Motor neuron (in vitro differentiated cells): ENCODE measurements at places on chromosomes 1 and 21.

DNA sequence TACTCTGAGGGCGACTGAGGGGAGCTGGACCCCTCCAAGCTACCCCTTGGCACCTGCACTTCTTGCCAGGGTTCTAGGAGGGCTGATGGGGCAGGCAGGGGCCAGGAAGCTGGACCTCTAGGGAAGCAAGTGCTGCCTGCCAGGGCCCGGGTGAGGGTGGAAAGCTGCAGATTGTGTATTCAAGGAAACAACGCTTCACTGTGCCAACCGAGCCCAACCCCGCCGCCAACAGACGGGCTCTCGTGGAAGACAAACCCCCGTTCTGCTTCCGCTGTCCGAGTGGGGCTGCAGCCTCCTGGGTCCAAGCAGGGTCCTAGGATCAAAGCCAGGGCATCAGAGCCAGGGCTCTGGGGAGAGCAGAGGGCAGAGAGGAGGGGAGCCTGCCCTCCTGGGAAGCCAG lies 3.2 kb downstream of the EFHD2 start:
- no peak for ATAC-seq

DNA sequence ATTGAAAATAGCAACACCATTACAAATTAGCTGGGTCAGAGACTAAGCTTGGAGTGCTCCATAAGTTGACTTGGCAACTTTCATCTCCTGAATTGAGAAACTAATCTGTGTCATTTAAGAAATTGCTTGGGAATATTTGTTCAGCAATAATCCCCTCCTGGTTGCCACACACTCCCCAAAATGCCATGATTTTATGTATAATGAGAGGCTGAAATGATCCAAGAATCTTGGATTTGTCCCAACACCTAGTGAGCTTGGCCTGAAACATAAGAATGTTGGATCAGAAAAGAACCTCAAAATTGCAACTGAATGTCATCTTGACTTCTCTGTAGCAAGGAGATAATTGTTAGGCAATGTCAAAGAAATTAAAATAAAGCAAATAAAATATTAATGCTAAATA lies 805.9 kb upstream of the ADAMTS5 start:
- ATAC-seq = no peak

DNA sequence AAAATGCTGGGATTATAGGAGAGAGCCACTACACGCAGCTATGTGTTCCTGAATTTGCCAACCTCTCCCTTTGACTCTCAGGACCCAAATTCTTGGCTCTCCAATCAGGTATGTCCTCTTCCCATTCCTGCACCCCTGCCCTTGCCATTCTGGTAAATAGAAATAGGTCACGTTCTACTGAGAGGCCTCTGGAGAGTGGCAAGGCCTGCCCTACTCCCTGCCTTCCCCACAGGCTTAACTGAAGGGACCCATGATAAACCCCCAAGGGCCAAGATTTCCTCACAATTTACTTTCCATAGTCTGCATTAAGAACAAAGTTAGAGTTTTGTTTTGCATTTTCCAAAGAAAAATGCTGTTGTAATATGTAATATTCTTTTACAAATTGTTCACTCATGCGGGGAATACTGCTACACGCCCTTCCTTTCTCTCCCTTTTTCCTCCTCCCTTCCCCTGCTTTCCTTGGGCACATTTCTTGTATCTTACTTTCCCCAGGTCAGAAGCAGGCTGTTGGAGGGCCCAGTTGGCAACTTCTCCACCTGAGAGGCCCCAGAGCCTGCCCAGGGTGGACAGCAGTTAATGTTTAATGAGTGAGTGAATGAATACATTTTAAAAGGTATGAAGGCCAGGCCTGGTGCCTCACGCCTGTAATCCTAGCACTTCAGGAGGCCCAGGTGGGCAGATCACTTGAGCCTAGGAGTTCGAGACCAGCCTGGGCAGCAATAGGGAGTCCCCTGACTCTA lies 33.9 kb upstream of the PUM1 start:
- ATAC-seq = no peak

- no peak for ATAC-seq
Measured at GRCh38 chr1:94597701-94598100, 56.1 kb upstream of the F3 start.

GRCh38 chr1:172906778-172907592 lies 143.8 kb downstream of the TNFSF18 start:
- ATAC-seq = no peak

DNA sequence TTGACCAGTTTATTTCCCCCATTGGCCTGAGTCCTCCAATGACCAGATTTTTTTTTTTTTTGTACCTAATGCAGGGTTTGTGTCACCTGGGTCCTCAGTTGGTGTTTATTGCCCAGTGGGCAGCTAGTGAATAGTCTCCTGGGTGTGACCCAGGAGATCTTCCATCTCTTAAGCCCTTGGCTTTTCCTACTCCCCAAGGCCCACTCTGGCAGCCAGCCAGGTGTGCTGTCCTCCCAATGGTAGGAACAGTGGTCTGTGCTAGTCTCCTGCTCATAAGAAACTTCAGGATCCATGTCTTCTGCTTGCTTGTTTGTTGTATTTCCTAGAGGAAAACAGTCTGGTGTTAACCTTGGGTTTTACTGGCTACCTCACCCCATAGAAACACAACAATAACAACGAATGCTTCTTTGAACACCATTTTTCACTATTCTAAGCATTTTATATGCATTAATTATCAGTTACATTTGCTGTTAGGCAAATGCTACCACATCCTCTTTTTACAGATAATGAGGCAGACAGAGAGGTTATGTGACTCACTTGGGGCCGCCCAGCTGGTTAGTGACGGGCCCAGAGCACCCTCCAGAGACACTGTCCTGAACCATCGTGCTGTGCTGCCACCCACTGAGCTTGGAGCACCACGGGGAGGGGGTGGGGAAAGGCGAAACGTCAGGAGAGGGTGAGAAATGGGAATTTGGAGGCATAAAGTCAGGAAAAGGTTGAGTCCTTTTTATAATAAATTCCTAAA lies 107.5 kb downstream of the HIVEP3 start:
- ATAC-seq = no peak

DNA sequence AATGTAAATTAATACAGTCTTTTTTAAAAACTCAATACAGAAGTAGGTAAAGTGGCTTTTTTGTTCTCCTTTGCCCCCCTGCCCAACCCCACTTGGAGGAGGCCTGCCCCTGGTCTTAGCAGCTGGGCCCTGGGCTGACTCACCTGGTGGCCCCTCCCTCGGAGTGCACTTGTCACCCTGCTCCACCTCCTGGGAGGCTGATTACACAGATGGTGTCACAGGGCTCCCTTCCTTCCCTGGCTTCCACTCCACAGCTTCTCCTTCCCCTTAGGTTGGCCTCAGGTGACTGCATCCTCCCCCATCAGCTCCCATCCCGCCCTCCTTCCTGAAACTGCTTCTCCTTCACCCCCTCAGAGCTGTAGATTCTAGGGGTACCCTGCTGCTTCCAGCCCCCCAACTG lies 11.7 kb upstream of the CAPN9 start:
- ATAC-seq = peak; percentile 49

DNA sequence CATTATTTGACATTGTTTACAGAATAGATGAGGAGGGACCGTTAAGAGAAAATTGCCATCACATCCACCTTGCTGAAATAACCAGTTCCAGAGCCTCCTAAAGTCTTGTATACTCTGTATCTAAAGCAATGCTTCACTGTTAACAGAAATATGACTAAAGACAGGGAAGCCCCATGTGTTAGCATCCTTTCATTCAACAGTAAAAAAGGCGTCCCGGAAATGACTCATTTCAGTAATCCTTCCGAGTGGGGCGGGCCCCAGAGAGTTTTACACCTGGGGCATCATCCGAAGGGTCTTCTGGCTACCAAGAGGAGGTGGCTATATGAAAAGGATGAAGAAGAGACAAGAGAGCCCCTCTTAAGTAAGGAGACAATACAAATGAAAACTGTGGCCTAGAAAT lies 227.2 kb downstream of the SLC45A1 start:
- ATAC-seq = no peak
